Stimulated activated CD4-positive, alpha-beta T cell treated with anti-CD3 and anti-CD28 coated beads, Interleukin-1b, Interleukin-23, amount 100 ng/mL, for 48 hours (primary cell): ENCODE measurements at places on chromosomes 6 and 20.

GRCh38 chr6:164792666-164793065, 516.7 kb downstream of the C6orf118 start:
- DNase-seq: no peak

DNA sequence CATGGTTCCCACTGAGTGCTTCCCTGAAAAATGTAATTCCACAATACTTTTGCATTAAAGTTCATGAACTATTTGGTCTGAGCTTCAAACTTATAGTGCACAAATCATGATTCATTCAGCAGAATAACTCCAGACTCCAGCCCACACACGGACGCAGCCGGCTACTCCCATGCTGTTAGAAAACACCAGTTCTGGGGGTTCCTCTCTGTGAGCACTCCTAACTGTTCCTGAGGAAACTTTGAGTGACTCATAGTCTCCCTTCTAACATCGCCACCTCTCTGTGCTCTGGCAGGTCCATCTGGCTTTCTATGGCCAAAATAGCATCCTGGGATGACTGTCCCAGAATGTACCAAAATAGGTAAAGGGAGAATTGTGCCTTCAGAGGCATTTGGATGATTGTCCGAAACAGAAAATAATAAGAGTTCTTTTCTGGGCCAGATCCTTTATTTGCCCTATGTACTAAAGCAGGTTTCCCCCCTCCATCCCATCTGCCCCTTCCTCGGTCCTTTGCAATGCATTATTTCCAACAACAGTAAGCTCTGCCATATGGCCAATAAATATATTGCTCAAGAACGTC, 32.3 kb upstream of the LY86 start:
- DNase-seq: no peak

DNA sequence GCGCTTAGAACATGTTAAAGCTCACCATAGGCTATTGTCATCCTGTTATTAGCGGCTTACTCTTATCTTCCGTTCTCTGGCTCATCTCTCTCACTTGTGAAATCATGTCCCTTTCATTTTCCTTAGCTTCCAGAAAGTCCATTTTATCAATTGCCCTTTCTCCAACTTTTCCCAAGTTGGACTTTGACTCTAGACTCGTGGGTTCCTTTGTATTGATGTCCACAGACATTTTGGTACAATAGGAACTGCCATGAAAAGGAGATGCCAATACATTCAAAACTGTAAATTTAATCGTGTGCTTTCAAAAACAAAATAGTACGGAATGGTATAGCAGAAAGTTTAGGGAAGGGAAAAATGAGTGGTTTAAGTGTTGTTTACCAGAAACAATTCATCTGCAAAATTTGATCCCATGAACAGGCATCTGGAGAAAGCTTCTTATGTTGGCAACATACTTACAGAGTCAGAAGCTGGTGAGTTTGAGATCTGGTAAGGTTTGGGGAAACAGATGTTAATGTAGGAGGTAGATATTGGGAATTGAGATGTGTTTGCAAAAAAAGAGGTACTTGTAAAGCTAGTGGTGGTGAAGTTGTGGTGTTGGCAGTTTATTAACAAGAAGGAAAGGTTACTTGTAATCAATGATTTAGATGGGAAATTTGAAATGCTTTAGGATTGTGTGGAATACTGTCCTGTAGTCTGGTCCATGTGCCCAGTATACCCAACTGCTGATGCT, 10.2 kb upstream of the HIVEP1 start:
- DNase-seq: no peak

GRCh38 chr6:43942616-43943015, 172.6 kb downstream of the VEGFA start:
- no peak for DNase-seq

DNA sequence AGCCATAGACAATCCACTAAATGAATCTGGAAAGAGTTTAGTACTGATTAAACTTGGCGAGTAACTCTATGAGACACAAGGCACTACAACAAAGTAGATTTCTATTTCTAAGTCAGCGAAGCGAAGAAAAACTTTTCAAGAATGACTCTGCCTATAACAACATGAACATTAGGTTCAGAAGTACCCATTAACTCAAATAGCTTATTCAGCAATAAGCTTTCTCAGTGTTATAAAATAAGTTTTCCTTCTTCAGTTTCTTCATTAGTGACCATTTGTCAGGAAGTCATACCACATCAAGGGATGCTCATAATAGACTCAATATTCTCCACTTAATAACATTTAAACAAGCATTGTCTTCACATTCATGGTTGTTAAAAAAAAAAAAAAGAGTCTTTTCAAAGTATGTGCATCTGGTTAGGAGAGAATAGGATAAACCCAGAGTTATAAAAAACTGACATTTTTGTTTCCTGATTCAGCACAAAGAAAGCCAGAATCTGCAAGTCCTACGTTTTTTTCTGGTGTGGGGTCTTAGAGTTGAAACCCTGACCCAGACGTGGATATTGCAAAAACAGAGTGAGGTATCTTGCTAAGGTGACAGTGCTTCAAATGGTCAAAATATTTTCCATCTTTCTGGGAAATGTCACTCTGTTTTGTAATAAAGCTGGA, 148.2 kb upstream of the PREP start:
- DNase-seq: no peak

DNA sequence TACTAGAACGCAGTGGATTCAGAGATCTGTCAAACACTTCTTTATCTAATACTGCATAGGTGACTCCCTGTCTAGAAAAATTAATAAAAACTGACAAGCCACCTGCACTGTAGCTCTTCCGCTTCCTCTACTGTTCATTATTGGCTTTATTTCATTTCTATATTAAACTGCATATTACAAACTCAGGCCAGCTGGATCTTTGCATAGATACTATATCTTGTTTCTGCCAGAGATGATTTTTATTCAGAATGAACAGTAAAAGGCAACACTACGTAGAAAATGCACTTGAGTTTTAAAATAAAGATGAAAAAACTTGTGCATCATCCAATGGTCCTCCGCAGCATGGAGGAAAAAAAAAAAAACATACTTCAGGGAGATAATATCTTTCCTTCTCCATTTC, 508.3 kb downstream of the PRKN start:
- DNase-seq: no peak

- no peak for DNase-seq
Observed at GRCh38 chr6:151553416-151554165, 59.8 kb downstream of the CCDC170 start.

- DNase-seq: no peak
Observed at GRCh38 chr20:53960579-53961272, 109.7 kb downstream of the BCAS1 start.

DNA sequence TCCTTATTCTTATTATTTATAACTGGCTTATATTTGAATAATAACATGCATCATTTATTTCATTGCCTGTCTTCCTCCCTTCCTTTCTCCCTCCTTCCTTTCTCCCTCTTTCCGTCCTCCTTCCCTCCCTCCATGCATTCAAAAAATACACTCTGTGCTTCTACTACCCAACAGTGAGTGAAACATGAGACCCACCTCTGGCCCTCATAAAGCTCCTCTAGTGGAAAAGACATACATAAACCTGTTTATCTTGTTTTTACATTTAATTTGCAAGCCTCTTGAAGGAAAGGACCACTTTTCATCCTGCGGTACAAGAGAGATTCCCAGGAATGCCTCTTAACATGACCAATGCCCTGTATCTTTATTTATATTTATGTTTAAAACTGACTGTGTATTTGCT, 21.8 kb upstream of the ISM1 start:
- DNase-seq: no peak

- no peak for DNase-seq
Observed at GRCh38 chr6:132136981-132137380, 185.8 kb upstream of the CCN2 start.

GRCh38 chr20:19047951-19048296, 164.5 kb upstream of the SLC24A3 start:
- DNase-seq: no peak

DNA sequence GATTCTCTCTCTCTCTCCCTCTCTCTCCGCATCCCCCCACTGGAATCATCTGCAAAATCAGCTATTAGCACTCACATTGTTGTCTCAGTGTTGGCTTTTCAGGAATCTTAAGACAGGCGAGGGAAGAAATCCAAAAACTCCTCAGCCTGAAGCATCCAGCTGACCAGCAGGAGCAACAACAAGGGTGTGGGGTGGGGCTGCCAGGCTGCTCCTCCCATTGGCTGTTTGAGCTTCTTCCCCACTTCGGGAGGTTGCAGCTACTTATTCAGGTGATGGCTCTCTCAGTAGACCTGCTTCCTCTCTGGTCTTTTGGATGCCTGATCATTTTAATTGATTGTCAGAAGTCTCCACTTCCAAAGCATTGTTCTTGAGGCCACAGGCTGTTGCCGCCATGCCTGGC, 24.1 kb upstream of the SLC32A1 start:
- no peak for DNase-seq

GRCh38 chr6:15941168-15941567, 187.7 kb upstream of the MYLIP start:
- DNase-seq: no peak

DNA sequence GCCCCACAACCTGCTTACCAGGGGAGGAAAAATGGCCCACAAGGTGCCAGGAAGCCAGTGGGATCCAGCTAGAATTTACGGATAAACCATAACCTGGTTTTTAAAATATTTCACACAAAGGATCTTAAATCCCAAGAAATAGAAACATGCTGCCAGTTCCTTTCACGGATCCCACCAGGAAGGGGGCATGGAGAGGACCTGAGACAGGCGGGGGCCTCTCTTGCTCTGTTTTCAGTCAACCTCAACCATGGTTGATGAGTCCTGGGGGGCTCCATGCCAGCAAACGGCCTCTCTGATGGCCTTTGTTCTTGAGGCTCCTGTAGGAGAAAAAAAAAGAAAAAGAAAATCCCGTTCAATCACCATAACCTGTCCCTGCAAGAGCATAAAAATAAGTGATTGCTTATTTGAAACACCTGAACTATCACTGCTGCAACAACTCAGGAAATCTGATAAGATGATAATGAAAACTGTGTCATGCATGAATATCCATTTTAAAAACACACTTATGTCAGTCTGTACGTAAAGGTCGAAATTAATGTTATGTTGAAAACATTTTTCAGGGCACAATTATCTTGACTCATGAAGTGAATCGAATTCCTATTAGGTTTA, 125.8 kb upstream of the CST7 start:
- no peak for DNase-seq

GRCh38 chr6:148997865-148998264, 251.0 kb downstream of the UST start:
- DNase-seq: no peak

- DNase-seq: no peak
Observed at GRCh38 chr6:49739423-49739822, 4.8 kb downstream of the CRISP3 start.

GRCh38 chr6:109318328-109318876, 63.9 kb downstream of the CD164 start:
- no peak for DNase-seq

- DNase-seq: peak; percentile 6
Observed at GRCh38 chr6:2038092-2038491, 207.3 kb downstream of the GMDS start.
